Left lobe of liver (tissue), 2 donors: ENCODE measurements at places on chromosomes 12 and 14. TPM values are rescaled to one million over a fixed set of nuclear protein-coding genes. Genes with fewer than 3 reads are reported as not detected.
A peak's percentile ranks its signal among the peaks of the same experiment; 100 is the strongest.

The INHBC gene
- 51.9 TPM for total RNA-seq

The SLC25A21 gene
- 0.25 TPM for total RNA-seq

The TBC1D30 gene
- total RNA-seq, result 2.1 TPM

The KLHL33 gene
- total RNA-seq, result 0.20 TPM

The OR6C65 gene
- not detected for total RNA-seq

The RPS6KL1 gene
- total RNA-seq, result 4.6 TPM

- DNase-seq, result peak; percentile 80
These were observed 637 bp downstream of the PTMS start for GRCh38 chr12:6766651-6767349.

GRCh38 chr12:30106204-30106965, 322.6 kb upstream of the TMTC1 start:
- no peak for DNase-seq

- no peak for DNase-seq
These were observed 49.2 kb downstream of the FUT8 start for GRCh38 chr14:65461730-65462129.

GRCh38 chr12:105030820-105031807, 45.0 kb downstream of the NOPCHAP1 start:
- no peak for DNase-seq

- no peak for DNase-seq
These were observed 2.4 kb downstream of the VSX2 start for GRCh38 chr14:74241652-74242017.

DNA sequence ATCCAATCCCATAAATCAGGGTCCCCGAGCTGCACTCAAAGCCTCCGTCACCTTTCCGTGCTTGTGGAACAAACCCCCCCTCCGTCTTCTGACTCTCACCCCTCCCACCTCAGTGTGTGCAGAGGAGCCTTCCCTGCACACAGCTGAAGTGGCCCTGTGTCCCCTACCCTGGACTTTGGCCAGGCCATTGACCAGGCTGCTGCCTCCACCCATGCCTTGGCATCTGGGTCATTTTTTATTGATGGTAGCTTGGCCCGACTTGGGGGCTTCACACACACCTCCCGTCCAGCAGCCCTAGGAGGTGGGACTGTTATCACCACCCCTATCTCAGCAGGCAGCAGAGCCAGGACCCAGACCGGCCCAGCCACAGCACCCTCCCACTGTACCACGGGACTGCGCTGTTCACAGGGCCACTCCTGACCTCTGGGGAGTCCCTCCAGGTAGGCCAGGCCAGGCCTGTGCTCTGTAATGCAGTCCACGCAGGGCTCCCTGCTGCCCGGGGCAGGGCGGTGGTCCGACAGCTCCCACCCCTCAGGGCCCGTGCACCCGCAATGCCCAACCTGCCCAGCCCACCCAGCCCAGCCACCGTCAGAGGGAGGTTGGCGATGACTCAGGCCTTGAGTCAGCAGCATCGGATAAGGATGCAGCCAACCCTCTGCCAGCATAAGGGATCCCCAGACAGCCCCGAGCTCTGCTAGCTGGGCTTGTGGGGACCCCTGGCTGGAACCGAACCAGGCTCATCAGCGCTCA, 9.2 kb upstream of the INF2 start:
- DNase-seq, result peak; percentile 60

DNA sequence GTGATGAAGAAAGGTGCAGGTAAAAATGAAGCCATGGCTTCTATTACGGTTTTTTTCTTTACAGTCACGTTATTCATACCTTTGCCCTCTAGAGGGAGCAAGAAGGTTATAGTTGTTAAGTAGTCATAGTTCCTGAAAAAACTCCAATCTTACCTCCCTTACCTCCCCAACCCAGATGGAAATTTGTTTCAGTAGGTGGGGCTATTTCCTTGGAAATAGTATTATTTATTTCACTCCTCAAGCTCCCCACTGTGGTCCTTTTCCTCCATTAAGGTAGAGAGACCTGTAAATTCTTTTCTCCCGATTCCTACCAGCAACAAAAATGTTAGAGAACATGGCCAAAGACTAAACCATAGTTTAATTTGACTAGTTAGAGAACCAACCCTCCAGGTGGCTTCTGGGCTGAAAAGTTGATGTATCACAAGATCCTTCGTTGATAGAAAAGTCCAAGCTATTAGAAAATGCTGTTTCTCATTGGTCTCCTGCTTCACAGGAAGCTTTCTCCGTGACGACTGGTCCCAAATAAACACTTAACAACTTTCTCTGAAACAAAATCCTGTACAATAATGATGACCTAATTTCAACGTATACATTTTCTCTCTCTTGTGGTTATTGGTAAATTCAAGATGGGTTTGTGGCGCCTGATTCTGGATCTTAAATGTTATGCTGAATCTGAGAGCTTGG, 43.5 kb downstream of the TMX1 start:
- no peak for DNase-seq

- DNase-seq, result no peak
These were observed 304.7 kb downstream of the LRIG3 start for GRCh38 chr12:58615576-58615975.

GRCh38 chr14:96225745-96226151, 21.1 kb downstream of the BDKRB2 start:
- DNase-seq, result no peak

DNA sequence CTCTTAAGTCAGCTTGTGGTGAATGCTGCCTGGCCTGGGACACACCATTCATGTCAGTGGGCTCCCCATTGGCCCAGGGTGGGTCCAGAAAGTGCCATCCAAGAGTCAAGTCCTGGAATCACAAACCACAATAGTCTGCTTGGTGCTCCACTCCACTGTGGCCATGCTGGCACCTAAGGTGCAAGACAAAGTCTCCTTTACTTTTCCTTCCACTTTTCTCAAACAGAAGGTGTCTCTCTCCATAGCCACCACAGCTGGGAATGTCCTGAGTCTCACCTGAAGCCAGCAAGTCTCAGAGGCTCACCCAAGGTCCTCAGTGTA, 9.0 kb downstream of the RDH16 start:
- no peak for DNase-seq

DNA sequence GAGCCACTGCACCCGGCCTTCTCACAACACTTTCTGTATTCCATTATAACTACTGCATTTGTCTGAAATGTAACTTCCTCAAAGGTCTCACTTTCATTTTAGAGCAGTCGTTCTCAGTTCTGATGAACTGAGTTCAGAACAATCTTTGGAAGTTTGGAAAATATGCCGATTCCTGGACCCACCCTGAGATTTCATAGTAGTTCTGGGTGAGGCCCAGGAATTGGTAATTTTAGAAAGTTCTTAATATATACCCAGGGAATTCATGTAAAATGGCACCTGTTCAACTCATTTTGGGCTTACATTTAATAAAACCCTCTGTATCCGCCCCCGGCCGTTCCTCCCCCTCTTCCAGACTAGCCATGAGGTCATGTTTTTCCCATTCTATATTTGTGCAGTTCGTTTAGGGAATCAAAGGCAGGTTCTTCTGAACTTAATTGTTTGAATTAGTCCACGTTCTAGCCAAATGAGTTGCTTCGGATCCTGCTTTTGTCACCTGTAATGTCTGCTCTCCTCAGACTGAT, 5.9 kb downstream of the GSG1 start:
- no peak for DNase-seq

- DNase-seq, result no peak
These were observed 59.0 kb downstream of the CDC42BPB start for GRCh38 chr14:102998393-102998792.

DNA sequence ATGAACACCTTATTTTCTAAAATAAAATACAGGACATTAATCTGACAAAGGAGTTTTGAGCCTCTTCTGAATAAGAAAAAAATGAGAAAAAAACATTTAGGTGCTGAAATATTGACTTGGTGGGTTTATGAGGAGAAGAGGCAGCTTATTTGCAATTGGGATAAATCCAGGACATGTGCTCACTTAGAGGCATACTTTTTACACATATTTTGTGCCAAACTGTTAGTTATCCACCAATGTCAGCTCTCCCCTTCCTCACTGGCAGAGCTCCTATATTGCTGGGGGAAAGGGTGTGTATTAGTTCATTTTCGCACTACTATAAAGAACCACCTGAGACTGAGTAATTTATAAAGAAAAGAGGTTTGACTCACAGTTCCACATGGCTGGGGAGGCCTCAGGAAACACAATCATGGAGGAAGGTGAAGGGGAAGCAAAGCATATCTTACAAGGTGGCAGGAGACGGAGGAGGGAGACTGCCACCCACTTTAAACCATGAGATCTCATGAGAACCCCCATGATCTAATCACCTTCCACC, 135.4 kb upstream of the EGLN3 start:
- DNase-seq, result no peak

DNA sequence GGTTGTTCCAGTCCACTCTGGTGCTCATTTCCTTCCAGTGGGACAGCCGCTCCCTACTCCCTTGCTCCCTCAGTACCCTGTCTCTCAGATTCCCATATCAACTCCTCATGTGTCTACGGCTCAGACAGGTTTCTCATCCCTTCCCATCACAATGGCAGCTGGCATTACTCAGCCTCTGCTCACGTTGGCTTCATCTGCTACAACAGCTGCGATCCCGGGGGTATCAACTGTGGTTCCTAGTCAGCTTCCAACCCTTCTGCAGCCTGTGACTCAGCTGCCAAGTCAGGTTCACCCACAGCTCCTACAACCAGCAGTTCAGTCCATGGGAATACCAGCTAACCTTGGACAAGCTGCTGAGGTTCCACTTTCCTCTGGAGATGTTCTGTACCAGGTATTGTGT, 69.9 kb downstream of the RAD52 start:
- DNase-seq, result no peak

GRCh38 chr12:46553911-46554310, 181.3 kb upstream of the SLC38A2 start:
- DNase-seq, result no peak

DNA sequence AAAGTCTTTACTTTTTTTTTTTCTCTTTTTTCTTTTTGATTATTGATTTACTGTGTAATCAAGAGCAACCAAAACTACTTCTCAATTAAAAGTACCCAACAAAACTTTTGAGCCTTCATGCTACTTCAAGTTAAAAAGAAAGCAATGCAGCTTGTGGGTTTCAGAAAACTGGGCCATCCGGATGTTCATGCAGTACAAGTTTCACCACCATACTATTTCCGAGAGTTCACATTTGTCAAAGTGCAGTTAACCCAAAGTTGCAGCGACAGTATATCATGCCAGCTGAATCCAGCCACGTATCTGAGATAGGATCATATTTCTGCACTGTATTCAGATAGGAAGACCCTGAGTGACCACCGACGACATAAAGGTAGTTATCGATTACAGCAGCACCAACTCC, 33.0 kb downstream of the KLHL28 start:
- DNase-seq, result no peak

DNA sequence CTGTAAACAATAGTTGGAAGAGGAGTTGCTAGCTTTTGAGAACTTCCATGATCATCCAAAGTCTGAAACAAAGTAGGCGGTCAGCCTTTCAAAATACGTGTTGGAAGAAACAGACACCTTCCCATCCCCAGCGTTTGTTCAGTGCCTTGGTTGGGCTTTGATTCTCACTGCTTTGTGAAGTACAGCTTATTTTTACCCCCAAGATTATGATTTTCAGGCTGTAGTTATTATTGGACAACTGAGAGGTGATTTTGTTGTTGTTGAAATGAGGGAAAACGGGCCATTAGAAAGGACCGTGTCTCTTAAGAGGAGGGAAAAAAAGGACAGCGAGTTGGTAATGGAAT, 921 bp upstream of the CEP83 start:
- DNase-seq, result no peak

- DNase-seq, result no peak
These were observed 292.3 kb downstream of the ERC1 start for GRCh38 chr12:1283316-1283715.

GRCh38 chr12:51836041-51836826, 12.3 kb downstream of the FIGNL2 start:
- no peak for DNase-seq

GRCh38 chr12:124036171-124036598, 63.2 kb downstream of the ZNF664 start:
- DNase-seq, result no peak
